ENCODE measurements at places on chromosomes 4 and X. TPM values are rescaled to one million over a fixed set of nuclear protein-coding genes. Genes with fewer than 3 reads are reported as not detected.

Gene NSUN7
- 1.1 TPM for total RNA-seq

Gene PRR32
- not detected for total RNA-seq

DNA sequence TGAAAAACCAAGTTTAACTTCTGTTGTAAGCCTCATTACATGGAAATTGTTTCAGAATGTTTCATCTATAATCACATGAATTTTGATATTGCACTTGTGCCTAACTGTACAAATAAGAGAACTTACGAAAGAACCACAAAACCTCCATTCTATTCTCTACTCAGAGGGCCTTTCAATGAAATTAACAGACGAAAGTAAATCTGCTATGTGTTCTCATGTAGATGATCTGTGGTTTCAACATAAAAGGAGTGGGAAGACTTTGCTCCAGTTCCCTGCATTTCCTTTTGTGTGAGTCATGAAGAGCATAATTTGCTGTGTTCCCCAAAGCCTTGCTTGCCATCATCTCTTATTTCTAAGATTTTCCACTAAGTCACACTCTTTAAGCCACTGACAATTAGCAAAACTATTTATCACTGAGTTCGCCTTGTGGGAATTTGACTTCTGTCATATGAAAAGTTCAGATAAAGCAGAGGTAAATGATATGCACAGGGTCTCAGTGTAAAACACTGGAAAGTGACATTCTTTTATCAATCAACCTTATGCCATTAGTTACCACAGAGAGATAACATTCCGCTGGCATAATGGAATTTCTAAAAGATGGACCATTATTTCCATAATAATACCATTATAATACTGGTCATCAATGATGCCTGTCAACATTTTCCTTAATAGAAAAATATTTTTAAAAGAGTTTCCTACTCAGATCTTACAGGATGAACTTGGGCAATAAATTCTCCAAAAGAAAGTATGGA is 329.8 kb downstream of the NR3C2 start:
- no peak for DNase-seq

- DNase-seq, result no peak
These were observed 92.0 kb downstream of the GATB start for GRCh38 chr4:151668689-151669402.

- no peak for DNase-seq
These were observed 170.4 kb upstream of the TET2 start for GRCh38 chr4:104976262-104976661.
